Spinal cord (tissue), 10 donors: ENCODE measurements at places on chromosomes 7 and 10. TPM values are rescaled to one million over a fixed set of nuclear protein-coding genes. Genes with fewer than 3 reads are reported as not detected.

The GRM3 gene
- 14.3 TPM for total RNA-seq

The CASTOR2 gene
- total RNA-seq = 21.0 TPM

The OPALIN gene
- 0.88 TPM for total RNA-seq

The SLC26A3 gene
- total RNA-seq = not detected

The CACNB2 gene
- 26.6 TPM for total RNA-seq

The ADK gene
- 50.7 TPM for total RNA-seq

The TRPV5 gene
- total RNA-seq = not detected

The OR2A12 gene
- total RNA-seq = not detected

The FEZF1 gene
- 0.77 TPM for total RNA-seq

The GBX1 gene
- total RNA-seq = 2.4 TPM

The CFAP70 gene
- 22.6 TPM for total RNA-seq

The SCART1 gene
- 2.9 TPM for total RNA-seq

The SPOCK2 gene
- total RNA-seq = 79.7 TPM

The TDRD1 gene
- total RNA-seq = 1.1 TPM

The PLCE1 gene
- total RNA-seq = 24.6 TPM

The INPP5A gene
- 43.5 TPM for total RNA-seq

The ZMYND11 gene
- total RNA-seq = 112 TPM

The FERD3L gene
- total RNA-seq = not detected

The SFRP5 gene
- total RNA-seq = 9.6 TPM

The OR9A2 gene
- total RNA-seq = 0.28 TPM

The SLC16A9 gene
- 52.1 TPM for total RNA-seq

The LAMB1 gene
- total RNA-seq = 158 TPM

The CNPY1 gene
- 0.66 TPM for total RNA-seq

The ASNS gene
- total RNA-seq = 53.6 TPM

The FGFBP3 gene
- total RNA-seq = 9.5 TPM

The FZD8 gene
- total RNA-seq = 14.0 TPM

The CYP3A7 gene
- total RNA-seq = 1.3 TPM

The WEE2 gene
- total RNA-seq = 0.30 TPM

The STEAP1B gene
- 2.2 TPM for total RNA-seq

The SLC39A12 gene
- total RNA-seq = 46.9 TPM

The CREB5 gene
- 34.3 TPM for total RNA-seq

The BTBD16 gene
- total RNA-seq = 0.59 TPM

The GJD4 gene
- total RNA-seq = not detected

The LBX1 gene
- total RNA-seq = 1.9 TPM

The NPFFR1 gene
- total RNA-seq = 0.50 TPM

The NEUROG3 gene
- total RNA-seq = not detected

The OR6B1 gene
- total RNA-seq = not detected

The ZNF783 gene
- 7.8 TPM for total RNA-seq

The CCSER2 gene
- total RNA-seq = 59.9 TPM

The GRID2IP gene
- total RNA-seq = 0.30 TPM

The ANKRD7 gene
- 10.3 TPM for total RNA-seq

The RNLS gene
- 16.1 TPM for total RNA-seq

The EPHB6 gene
- total RNA-seq = 15.6 TPM

The SPDYE6 gene
- not detected for total RNA-seq
